ENCODE measurements at places on chromosomes 7 and 10. TPM values are rescaled to one million over a fixed set of nuclear protein-coding genes. Genes with fewer than 3 reads are reported as not detected.

DNA sequence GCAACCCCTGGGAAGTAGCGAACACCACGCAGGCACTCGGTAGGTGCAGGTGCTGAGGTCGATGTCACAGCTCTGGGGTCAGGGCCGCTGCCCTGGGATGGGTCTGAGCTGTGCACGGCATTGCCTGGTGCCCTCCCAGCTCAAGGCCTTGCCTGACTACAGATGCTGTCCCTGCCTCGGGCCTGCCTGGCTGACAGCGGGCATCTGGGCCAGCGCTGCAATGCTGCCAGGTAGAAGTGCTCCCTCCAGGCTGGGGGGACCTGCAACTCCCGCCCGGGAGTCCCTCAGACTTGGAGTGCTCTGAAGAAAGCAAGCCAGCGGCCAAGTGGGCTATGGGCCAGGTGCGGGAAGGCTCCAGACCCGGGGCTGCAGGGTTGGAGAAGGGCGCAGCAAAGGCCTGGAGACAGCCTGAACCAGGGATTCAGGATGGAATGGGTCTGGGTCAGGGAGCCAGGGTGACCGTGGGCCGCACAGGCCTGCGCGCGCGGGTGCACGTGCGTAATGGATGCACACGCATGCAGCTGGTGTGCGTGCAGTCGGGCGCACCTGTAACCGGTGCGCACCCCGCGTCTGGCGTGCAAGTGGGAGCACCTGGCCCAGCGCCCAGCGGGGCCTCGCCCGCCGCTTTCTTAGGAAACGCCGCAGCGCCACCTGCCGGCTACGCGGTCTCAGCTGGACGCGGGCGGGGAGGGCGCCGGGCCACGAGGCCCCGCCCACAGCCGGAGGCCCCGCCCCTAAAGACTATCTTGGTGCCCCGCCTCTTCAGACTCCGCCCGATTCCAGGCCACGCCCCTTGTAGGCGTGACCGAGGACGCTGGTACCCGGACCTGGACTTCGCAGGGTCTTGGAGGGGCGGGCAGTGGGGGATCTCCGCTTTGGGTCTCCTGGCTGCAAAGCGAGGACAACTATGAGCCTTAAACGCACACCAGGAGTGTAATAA, 46.7 kb downstream of the MICALL2 start:
- H3K4me3 ChIP-seq: no peak overlapping the region
- H3K4me1 ChIP-seq: no peaks in the 10 kb centered on the region
- peak; percentile 71 for DNase-seq
- H3K27ac ChIP-seq: no peak overlapping the region
- H3K36me3 ChIP-seq: no peaks in the 10 kb centered on the region

The LBX1 gene
- not detected for total RNA-seq

GRCh38 chr7:124188576-124188975, 155.7 kb upstream of the TMEM229A start:
- no peak overlapping the region for H3K4me3 ChIP-seq
- no peak overlapping the region for H3K27ac ChIP-seq
- H3K36me3 ChIP-seq: no peaks in the 10 kb centered on the region
- H3K4me1 ChIP-seq: no peaks in the 10 kb centered on the region
- no peak for DNase-seq
- H3K27me3 ChIP-seq: no peaks in the 10 kb centered on the region

The ITGB8 gene
- 10.8 TPM for total RNA-seq

- no peaks in the 10 kb centered on the region for H3K36me3 ChIP-seq
- H3K4me1 ChIP-seq: no peaks in the 10 kb centered on the region
- no peak overlapping the region for H3K27ac ChIP-seq
- H3K4me3 ChIP-seq: no peak overlapping the region
- H3K27me3 ChIP-seq: no peaks in the 10 kb centered on the region
- no peak for DNase-seq
Measured at GRCh38 chr7:98647326-98647725, 30.2 kb downstream of the NPTX2 start.

The STRIP2 gene
- 2.2 TPM for total RNA-seq

GRCh38 chr10:102106998-102107397, 13.2 kb downstream of the LDB1 start:
- no peaks in the 10 kb centered on the region for H3K4me1 ChIP-seq
- H3K4me3 ChIP-seq: no peak overlapping the region
- no peaks in the 10 kb centered on the region for H3K27me3 ChIP-seq
- H3K36me3 ChIP-seq: peaks cover 75% of the 10 kb centered on the region
- DNase-seq: no peak

- H3K4me1 ChIP-seq: no peaks in the 10 kb centered on the region
- H3K27me3 ChIP-seq: no peaks in the 10 kb centered on the region
- no peak for DNase-seq
- no peaks in the 10 kb centered on the region for H3K36me3 ChIP-seq
- H3K4me3 ChIP-seq: no peak overlapping the region
- no peak overlapping the region for H3K27ac ChIP-seq
Measured at GRCh38 chr7:29204491-29205272, 10.1 kb downstream of the CHN2 start.

DNA sequence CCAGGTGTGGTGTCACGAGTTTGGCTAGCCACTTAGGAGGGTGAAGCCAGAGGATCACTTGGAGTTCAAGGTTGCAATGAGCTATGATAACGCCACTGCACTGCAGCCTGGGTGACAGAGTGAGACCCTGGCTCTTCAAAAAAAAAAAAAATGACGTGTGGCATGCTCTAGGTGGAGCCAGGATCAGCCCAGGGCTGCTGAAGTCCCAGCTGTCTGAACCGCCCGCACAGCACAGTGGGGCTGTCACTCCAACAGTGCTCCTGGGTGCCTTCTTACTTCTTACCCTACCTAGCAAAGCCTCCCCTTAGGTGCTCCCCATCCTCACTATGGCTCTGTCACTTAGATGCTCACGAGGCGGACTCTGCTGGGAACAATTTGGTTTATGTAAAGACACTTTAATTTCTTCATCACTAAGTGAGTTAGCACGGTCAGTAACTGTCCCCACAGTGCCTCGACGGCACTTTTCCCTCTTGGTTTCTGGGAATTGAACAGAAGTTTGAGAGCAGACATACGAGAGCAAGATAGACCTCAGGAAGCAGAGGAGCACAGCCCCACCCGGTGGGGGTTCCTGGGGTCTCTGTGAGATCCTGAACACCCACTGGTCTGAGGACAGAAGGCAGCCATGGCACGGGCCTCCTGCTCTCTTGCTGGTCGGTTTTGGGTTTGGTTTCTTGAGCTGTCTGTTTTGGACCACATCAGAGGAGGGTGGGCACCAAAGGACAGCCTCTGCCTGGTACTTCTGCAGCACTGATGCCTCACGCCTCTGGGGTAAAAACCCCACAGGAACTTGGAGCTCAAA, 66.2 kb upstream of the BTBD16 start:
- no peak for DNase-seq
- H3K4me1 ChIP-seq: no peaks in the 10 kb centered on the region
- H3K36me3 ChIP-seq: peaks cover 8% of the 10 kb centered on the region
- H3K27ac ChIP-seq: no peak overlapping the region
- no peak overlapping the region for H3K4me3 ChIP-seq

DNA sequence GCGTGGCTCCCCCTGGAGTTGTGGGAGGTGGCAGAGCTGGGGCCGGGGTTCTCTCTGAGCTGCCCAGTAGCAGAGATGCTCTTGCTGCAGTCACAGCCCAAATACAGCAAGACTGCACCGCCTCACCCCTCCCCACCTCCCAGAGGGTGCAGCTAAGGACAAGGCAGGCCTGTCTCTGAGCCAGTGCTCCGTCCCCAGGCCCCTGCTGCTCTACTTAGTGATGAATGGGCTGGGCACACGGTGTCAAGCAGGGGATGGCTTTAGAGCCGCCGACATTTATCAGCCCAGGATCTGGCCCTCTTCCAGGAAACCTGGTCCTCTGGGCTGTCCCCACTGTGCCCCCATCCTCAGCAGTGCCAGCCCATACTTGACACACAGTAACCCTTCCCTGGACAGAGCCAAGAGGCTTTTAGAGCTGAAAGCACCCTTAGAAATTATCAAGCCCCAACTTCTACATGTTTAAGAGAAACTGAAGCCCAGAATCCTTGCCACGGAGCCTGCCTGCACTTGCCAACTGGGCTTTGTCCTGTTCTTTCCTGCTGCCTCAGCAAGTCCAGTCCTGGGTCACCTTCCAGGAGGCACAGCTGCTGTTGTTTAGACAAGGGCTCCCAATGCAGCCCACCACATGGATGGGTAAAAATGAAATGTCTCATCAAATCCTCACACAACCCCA, 137.1 kb upstream of the UNC5B start:
- no peak overlapping the region for H3K27ac ChIP-seq
- peaks cover 45% of the 10 kb centered on the region for H3K27me3 ChIP-seq
- no peak for DNase-seq
- no peak overlapping the region for H3K4me3 ChIP-seq
- no peaks in the 10 kb centered on the region for H3K36me3 ChIP-seq

GRCh38 chr10:101263150-101263752, 34.0 kb upstream of the LBX1 start:
- no peak overlapping the region for H3K27ac ChIP-seq
- no peaks in the 10 kb centered on the region for H3K36me3 ChIP-seq
- peaks cover 55% of the 10 kb centered on the region for H3K27me3 ChIP-seq
- no peak for DNase-seq
- no peaks in the 10 kb centered on the region for H3K4me1 ChIP-seq
- no peak overlapping the region for H3K4me3 ChIP-seq

DNA sequence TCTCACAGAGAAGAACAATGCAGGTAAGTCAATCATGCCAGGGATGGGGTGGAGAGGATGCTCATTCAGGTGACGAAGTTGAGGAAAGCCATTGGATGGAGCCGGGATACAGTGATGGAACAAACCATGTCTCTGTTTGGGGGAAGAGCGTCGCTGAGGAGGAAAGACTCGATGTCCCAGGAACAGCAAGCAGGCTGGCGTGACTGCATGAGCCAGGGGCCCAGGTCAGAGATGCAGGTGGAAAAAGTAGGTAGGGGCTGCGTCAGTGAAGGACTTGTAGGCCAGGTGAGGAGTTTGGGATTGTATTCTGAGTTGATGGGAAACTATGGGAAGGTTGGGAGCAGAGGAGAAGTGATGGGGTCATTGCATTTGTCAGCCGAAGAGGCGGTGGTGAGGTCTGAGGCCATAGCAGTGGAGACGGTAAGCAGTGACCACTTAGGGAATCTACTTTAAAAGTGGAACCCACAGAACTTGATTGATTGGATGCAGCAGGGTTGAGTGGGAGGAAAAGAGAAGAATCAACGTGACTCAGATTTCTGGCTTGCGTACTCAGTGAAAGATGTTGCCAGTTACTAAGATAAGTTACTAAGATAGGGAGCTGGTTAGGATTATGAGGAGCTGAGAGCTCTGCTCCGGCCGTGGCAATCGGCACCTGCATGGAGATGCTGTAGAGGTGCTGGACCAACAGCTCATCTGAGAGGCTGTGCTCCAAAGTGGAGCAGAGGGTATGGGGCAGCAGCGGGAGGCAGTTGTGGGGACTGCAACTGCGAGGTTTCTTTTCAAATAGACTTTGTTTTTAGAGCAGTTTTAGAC, 12.5 kb upstream of the IL2RA start:
- H3K27ac ChIP-seq: no peak overlapping the region
- H3K4me1 ChIP-seq: peaks cover 4% of the 10 kb centered on the region
- peak; percentile 86 for DNase-seq
- H3K36me3 ChIP-seq: no peaks in the 10 kb centered on the region
- H3K4me3 ChIP-seq: no peak overlapping the region

DNA sequence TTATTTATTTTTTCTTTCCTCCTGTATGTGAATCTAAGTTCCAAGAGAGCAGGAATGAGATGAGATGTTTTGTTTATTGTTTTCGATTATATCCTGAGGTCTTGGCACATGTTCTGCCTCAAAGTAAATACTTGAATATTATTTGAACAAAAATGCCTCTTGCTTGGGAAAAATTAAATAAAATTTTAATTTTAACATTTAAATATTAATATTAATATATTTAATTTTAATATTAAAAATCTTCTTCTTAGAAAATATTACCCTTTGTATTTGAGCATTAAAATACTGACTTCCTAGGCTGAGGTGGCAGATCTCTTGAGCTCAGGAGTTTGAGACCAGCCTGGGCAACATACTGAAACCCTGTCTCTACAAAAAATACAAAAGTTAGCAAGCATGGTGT, 123.4 kb upstream of the SEMA3D start:
- no peaks in the 10 kb centered on the region for H3K4me1 ChIP-seq
- H3K27me3 ChIP-seq: no peaks in the 10 kb centered on the region
- no peak for DNase-seq
- no peaks in the 10 kb centered on the region for H3K36me3 ChIP-seq
- no peak overlapping the region for H3K27ac ChIP-seq
- no peak overlapping the region for H3K4me3 ChIP-seq

The RBP3 gene
- total RNA-seq: not detected

The PRSS37 gene
- total RNA-seq: not detected

DNA sequence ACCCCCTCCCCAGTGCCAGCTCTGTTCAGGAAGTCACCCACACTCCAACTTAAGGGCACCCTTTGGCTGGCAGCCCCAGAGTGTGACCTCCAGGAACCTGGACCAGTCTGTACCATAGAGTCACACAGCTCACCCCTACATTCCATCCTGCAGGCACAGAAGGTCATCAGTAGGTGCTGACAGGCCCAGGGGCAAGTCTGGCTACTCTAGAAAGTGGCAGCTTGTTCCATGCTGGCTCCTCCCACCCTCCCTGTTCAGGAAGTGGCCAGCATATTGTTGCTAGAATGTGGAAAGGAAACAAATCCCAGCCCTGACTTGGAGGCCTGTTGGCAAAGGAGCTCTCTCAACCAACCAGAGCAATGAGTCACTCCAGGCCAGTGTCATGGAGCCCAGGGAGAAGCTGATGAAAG, 3.2 kb upstream of the NCOA4 start:
- H3K36me3 ChIP-seq: no peaks in the 10 kb centered on the region
- H3K4me3 ChIP-seq: no peak overlapping the region
- peak overlapping the region; percentile 30 for H3K27ac ChIP-seq
- H3K27me3 ChIP-seq: no peaks in the 10 kb centered on the region
- peaks cover 6% of the 10 kb centered on the region for H3K4me1 ChIP-seq

The CYP3A5 gene
- not detected for total RNA-seq

DNA sequence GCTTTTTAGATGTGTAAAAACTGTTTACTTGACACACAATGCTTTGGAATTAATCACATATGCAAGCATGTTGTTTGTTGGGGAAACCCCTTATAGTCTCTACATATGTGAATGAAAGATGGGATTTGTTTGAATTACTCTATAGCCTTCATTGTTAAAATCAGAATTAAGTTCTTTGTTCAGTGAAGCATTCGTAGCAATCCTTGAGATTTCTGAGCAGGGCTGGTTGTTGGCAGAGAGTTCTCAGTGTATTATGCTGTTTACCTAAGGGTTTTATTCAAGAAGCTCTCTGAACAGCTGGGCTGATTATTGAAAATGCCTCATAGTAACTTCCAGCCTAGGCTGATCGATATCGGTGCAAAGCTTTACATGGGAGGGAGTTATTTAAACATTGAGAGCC, 190.9 kb downstream of the VTI1A start:
- DNase-seq: no peak
- H3K4me3 ChIP-seq: no peak overlapping the region
- H3K27ac ChIP-seq: no peak overlapping the region
- H3K27me3 ChIP-seq: no peaks in the 10 kb centered on the region

All from IMR-90 (cell line).